ENCODE measurements at places on chromosomes 7 and 10.

DNA sequence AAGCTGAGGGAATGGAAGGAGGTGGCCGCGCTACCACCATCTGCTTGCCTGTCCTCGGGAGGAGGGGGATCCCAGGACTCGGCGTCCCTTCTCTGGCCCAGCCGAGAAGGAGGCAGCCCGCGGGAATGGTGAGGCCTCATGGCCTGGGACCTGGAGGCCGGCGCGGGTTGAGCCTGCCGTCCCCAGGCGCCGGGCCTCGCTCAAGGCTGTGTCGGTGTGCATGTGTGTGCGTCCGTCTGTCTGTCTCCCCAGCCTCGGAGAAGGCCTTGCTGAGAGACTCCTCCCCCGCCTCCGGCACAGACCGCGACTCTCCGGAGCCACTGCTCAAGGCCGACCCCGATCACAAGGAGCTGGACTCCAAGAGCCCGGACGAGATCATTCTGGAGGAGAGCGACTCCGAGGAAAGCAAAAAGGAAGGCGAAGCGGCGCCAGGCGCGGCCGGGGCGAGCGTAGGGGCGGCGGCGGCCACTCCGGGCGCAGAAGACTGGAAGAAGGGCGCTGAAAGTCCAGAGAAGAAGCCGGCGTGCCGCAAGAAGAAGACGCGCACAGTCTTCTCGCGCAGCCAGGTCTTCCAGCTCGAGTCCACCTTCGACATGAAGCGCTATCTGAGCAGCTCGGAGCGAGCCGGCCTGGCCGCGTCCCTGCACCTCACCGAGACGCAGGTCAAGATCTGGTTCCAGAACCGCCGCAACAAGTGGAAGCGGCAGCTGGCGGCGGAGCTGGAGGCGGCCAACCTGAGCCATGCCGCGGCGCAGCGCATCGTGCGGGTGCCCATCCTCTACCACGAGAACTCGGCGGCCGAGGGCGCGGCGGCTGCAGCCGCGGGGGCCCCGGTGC is 1.3 kb downstream of the HMX3 start:
- DNase-seq, result no peak

- no peak for DNase-seq
These were observed 237.8 kb downstream of the ZWINT start for GRCh38 chr10:56123247-56123646.

DNA sequence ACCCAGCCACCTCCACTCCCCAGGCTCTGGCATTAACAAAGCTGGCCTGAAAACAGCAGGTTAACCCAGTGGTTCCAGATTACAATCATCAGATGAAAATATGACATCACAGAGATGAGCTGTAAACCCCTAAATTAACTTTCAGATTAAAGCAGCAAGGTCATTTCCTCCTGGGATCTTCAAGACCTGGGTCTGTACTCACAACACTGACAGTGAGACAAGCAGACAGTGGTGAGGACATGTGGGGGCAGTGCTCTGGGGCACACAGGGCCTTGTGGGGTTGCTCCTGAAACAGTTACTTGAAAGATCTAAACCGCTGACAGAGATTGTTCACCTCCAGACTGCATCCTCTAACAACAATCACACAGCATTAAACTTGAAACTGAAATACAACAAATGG is 134.1 kb downstream of the ZNF438 start:
- DNase-seq, result no peak

DNA sequence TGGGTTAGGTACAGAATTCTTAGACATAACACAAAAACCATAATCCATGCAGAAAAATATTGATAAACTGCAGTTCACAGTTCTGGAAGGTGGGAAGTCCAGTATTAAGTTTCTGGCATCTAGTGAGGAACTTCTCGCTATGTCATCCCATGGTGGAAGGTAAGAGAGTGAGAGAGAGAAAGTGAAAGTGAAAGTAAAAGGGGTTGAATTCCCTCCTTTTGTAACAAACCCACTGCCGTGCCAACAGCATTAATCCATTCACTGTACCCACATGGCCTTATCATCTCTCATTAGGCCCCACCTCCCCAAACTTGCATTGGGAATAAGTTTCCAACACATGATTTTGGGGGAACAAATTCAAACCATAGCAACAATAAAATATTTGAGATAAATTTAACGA is 17.1 kb downstream of the ZNF485 start:
- DNase-seq, result peak; percentile 15

GRCh38 chr7:83410989-83411591 is 237.8 kb downstream of the SEMA3E start:
- DNase-seq, result peak; percentile 43

GRCh38 chr7:45575501-45576248 is 1.5 kb downstream of the ADCY1 start:
- no peak for DNase-seq

DNA sequence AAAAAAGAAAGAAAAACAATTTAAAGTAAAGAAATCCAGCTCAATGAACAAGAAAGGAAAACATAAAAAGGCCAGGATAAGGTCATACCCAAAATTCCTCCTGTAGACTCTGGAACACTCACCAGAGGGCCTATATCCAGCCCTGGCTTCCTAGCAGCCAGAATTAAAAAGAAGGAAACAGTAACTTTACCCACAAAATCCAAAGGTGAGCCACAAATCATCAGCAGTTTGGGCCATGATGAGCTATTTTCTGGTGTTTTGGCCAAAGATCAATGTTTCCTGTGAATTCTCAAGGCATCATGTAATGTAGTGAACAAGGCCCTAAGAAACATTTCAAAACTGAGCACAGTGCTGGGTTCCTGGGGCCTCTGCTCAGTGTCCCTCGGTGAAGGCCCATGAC is 87.8 kb downstream of the LARP4B start:
- peak; percentile 29 for DNase-seq

GRCh38 chr10:118256825-118257570 is 85.1 kb downstream of the FAM204A start:
- no peak for DNase-seq

DNA sequence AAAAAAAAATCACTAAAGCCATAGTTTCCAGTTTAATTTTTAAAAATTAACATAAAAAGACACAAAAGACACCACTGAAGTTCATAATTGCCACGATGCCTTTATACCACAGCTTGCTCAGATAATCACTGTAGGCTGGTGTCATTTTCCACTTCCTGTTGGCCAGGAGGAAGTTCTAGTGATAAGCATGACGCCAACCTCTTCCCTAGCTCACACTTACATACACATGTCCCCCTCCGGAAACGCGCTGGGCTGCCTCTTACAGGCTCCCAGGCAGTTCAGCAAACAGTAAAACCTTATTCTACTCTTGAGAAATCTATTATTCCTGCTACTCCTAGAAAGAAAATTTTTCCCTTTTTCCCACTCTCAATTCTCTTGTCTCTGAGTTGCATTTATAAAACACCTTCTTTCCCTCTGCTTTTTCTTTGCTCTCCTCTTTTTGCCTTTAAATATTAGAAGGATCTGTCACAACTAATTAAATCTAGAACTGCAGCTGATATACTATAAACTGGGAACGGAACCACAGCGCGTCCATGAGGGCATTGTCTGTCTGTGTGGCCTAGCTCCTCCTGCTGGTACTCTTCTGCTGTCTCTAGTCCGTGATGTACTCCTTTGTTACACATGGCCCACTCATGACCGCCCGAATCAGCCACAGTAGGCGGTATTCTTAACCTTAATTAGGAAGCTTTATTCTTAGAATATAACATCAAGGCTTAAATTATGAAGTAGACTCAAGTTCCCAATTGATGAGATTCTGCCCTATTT is 664.9 kb downstream of the CNTNAP2 start:
- no peak for DNase-seq

GRCh38 chr7:73715648-73716317 is 3.7 kb downstream of the STX1A start:
- peak; percentile 99 for DNase-seq

DNA sequence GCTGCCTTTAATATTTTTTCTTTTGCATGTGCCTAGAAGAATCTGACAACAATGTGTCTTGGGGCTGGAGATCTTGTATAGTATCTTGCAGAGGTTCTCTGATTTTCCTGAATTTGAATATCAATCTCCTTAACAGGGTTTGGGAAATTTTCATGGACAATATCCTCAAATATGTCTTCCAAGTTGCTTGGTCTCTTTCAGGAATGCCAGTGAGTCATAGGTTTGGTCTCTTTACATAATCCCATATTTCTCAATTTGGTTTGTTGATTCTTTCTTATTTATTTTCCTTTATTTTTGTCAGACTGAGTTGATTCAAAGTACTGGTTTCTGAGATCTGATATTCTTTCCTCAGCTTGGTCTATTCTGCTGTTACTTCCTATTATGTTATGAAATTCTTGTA is 208.7 kb upstream of the GLI3 start:
- DNase-seq, result peak; percentile 59

DNA sequence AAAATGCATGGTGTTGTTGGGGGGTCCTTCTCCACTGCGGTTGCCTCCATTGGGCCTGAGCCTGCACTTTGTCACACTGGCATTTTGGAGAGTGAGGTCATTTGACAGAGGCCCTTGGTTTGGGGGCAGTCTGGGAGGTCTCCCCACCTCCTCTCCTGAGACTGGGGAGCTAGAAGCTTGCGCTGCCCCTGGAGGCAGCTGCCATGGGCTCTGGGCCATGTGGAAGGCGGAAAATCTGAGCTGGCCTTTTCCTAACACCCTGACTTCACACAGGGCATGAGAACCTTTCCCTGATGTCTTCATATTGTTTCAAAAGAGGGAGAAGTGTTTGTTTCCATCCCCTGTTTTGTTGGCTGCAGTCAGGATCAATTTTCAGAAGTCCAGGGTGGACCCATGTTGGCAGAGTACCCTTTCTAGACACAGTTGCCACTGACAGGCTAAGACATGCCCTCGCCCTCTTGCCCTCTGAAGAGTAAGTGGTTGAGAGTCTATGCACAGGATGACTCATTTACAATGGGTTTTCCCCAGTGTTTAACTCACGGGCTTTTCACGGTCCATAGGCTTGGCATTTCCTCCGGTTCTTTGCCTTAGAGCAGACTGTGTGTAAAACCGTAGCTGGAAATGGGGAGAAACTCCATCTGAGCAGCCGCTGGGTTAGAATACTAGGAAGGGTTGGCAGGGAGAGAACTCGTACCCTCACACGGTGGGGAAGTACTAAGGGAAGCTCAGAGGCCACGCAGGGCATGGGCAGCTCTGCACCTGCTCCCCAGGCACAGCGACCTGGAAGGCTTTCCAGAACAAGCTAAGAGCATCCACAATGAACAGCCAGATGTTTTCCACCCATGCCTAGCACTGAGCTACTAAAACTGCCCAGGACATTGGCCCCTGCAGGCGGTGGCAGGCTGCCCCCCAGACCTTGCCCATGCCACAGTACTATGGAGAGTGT is 655.0 kb downstream of the SDK1 start:
- peak; percentile 25 for DNase-seq

GRCh38 chr10:84820120-84820519 is 491.7 kb downstream of the CCSER2 start:
- no peak for DNase-seq

GRCh38 chr10:24873281-24873683 is 79.1 kb downstream of the PRTFDC1 start:
- DNase-seq, result peak; percentile 94

DNA sequence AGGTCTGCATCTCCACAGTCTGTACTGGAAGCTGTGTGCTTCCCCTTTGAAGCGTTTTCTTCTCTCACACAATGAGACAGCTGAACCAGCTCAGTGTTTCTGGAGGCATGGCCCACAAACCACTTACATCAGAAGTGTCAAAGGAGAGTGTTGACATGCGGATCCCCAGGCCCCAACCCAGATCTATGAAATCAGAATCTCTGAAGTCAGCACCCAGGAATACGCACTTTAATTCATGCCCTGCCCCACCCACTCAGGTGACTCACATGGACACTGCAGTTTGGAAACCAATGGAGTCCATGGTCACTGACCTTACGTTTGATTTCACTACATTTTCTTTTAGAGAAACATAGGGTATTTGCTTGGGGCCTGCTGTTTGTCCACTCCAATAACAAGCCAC is 19.0 kb downstream of the TLL2 start:
- no peak for DNase-seq

GRCh38 chr7:2941216-2941859 is 97.2 kb upstream of the GNA12 start:
- no peak for DNase-seq

DNA sequence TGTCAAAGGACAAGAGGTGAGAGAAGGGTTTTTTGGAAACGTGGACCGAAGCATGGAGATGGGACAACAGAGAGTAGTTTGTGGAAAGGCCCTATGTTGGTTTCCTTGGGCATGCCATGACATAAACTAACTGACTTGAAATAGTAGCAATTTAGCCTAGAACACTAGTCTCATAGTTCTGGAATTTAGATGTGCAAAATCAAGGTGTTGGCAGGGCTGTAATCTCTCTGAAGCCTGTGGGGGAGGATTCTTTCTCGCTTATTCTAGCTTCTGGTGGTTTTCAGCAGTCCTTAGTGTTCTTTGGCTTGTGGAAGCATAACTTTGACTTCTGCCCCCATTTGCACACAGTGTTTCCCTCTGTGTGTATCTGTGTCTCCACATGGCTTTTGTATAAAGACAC is 283.4 kb downstream of the GFRA1 start:
- no peak for DNase-seq

DNA sequence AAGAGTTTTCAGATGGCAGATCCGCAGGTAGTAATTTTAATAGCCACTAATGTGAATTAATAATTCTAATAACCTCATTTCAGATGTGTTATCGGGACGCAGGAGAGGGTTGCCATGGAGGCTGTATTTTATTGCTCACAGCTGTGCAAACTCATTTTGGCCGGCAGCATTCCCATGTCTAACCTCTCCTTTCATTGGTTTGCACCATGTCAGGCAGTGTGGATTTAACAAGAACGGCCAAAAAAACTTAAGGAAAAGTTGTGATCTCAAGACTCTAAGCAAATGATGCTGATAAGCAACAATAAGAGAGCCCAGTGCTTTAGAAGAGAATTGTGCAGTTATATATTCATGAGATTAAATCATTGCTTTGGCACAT is 88.7 kb upstream of the NRP1 start:
- no peak for DNase-seq

DNA sequence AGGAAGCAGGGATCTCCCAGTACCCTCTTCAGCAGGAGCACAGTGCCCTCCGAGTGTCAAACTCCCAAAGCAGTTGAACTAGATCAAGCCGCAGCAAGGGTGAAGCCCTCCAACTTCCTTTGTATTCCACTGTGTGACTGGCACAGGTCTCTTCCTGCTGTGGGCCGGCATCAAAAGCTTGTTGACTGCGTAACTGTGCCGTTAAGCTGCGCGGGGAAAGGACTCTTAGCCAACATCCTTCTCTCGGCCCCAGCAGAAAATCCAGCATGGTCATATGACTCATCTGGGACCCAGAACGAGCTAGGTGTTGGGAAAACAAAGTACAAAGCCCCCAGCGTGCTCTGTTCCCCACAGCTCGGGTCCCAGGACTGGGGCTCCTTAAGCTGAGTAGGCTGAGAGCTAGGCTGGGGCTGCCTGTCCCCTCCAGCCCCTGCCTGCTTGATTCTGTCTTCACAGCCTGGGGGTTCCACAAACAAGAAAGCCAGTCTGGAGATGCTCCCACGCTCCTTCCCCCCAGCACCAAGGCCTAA is 52.2 kb downstream of the COL17A1 start:
- DNase-seq, result no peak
